ENCODE measurements at places on chromosomes 11 and 22.

GRCh38 chr11:100469835-100470234 lies 217.3 kb upstream of the ARHGAP42 start:
- DNase-seq: no peak

GRCh38 chr22:38868886-38869381 lies 3.1 kb downstream of the CBX6 start:
- DNase-seq: no peak

GRCh38 chr11:97354026-97354425 lies 964.2 kb downstream of the JRKL start:
- no peak for DNase-seq

DNA sequence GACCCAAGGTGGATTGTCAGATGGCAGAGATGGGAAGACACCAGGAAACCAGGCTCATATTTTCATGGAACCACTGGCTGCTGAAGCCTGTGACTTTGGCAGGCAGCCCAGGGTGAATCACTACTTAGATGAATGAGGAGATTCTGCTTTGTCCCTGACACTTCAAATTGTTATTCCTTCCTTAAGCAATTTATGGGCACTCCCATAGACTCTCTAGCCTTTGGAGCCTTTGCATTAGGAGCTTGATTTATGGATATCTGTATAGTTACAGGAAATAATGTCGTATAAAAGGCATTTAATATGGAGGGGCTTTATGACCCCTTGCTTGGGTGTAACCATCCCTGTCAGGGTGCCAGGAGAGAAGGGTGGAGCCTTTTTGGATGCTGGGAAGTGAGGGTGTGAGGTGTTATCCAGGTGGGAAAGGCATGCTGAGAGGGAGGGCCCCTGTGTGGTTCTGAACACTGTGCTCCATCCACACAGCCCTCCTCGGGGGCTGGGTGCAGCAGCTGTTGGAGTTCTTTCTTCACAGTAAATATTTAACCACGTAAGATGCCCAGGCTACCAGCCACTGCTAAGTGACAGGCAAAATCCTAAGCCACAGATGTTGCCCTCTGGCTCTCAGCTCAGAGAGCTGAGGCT lies 35.3 kb downstream of the IL18 start:
- no peak for DNase-seq

- no peak for DNase-seq
Observed at GRCh38 chr11:112227471-112227870, 1.2 kb downstream of the PTS start.

DNA sequence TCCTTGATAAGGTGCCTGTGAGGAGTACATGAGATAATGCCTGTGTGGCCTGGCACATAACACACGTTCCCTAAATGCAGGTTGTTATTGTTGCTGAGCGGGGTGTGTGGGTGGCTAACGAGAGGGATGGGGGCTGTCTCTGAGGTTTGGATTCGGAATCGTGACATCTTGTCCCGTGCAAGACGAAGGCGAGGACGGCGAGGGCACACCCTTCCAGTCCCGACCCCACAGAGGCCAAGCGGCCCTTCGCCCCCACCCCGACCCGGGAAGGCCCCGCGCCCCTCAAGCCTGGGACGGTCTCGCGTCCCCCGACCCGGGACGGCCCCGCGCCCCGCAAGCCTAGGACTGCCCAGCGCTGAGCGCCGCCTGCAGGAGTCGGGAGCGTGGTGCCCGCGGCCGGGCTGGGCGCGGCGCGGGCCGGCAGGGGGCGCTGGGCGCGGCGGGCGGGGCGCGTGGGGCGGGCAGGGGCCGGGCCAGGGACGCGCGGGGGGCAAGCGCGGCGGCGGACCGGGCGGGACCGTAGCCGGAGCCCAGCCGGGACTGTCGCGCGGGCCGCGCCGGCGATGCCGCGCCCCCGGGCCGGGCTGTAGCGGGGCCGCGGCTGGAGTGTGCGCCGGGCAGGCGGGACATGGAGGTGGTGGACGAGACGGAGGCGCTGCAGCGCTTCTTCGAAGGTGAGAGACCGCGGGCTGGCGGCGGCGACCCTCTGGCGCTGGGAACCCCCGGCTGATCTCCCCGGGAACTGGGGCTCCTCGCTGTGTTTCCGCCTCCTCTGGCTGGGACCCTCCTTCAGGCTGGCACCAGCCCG lies at the start of gene MYRF:
Gene MYRF, plus strand, starts transcription at position 520 of the 808 bp plus-strand sequence. Its CDS starts 109 bp downstream, at position 629.
- DNase-seq: no peak

- no peak for DNase-seq
Observed at GRCh38 chr11:129973809-129974208, 28.8 kb downstream of the PRDM10 start.

DNA sequence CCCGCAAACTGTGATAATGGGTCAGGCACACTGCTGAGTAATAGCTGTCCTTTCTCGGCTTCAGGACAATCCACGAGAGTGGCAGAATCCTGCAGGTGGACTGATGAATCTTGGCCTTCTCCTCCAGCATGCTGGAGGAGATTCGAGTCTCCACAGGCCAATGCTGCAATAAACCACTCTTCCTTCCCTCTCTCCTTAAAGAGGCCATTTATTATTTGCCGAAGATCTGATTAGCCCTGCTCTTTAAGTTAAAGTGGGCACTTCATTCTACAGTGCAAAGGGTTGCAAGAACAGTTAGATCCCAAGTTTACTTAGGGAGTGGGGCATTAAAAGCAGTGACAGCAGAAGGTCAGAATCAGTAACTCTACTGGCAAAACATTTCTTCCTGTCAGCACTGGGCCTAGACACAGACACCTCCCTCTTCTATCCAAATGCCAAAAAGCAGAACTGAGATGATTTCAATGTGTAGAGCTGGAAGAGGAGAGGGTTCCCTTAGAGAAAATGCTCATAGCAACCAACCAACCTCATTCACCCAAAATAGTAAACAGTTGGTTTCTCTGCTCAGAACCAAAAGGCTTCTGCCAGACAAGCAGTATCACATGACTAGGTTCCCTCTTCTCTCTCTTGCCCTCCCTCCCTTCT lies 121.7 kb downstream of the SGSM3 start:
- DNase-seq: no peak

DNA sequence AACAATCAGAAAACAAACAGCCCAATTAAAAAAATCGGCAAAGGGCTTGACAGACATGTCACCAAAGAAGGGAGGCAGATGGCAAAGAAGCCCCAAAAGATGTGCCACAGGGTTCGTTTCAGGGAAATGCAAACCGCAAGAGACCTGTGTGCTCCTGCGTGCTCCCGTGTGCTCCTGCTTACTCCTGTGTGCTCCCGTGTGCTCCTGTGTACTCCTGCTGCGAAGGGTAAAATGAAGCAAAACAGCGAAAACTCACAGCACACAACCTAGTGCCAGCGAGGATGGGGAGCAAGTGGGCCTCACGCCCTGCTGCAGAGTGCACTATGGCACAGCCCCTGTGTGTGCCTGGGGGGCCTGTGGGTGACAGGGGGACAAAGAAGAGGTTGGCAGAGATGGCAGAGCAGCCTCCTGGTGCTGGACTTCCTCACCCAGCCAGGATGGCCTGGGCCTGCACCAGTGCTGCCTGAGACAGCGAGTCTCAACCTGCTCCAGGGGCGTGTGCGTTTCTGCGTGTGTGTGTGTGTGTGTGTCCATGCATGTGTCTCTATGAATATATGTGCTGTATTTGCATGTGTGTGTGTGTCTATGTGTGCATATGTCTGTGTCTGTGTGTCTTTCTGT lies 14.0 kb downstream of the ASCL2 start:
- DNase-seq: no peak

DNA sequence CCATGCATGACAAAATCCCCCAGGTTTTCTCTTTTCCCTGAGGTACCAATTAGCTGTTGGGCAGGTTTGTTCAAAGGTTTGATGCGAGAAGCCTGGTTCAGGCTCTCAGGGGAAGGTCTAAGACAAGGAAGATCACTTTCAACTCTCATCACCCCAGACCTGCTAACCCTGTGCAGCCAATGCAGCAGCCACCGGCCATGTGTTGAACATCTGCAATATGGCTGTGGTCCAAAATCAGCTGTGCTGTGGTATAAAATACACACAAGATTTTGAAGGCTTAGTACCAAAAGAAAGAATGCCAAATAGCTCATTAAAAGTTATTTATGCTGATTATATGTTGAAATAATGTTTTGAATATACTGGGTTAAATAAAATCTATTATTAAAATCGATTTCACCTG lies 58.5 kb downstream of the SMCO4 start:
- DNase-seq: no peak

GRCh38 chr22:47779474-47779873 lies 1017.0 kb downstream of the TBC1D22A start:
- DNase-seq: no peak

DNA sequence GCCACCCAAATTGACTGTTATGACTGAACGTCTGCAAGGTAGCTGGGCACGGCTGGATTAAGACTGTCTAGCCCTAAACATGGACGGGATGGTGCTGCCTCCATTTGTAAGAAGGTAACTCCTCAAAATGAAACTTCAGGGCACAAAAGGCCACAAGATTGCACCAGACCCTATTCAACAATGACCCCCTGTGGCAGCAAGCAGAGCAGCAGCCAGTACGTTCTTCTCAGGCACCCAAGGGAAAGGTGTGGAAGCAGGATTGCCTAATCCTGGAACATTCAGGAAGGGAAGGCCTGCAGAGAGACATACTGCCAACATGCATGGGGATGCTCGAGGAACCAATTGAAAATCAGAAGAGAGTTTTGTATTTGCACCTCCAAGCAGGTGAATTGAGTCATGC lies 4.5 kb upstream of the TBX10 start:
- no peak for DNase-seq

GRCh38 chr11:22634897-22635629 lies 9.4 kb upstream of the FANCF start:
- no peak for DNase-seq

GRCh38 chr11:57513452-57513795 lies 2.1 kb downstream of the SLC43A1 start:
- DNase-seq: no peak

- DNase-seq: no peak
Observed at GRCh38 chr22:44585559-44586350, 87.7 kb upstream of the RTL6 start.

GRCh38 chr22:38122616-38123015 lies 12.1 kb upstream of the BAIAP2L2 start:
- DNase-seq: no peak

- no peak for DNase-seq
Observed at GRCh38 chr11:2194877-2195755, 23.5 kb upstream of the TH start.

GRCh38 chr11:67780056-67780455 lies 105.6 kb upstream of the ALDH3B2 start:
- DNase-seq: no peak

- DNase-seq: no peak
Observed at GRCh38 chr11:130031056-130031455, 28.4 kb upstream of the PRDM10 start.

DNA sequence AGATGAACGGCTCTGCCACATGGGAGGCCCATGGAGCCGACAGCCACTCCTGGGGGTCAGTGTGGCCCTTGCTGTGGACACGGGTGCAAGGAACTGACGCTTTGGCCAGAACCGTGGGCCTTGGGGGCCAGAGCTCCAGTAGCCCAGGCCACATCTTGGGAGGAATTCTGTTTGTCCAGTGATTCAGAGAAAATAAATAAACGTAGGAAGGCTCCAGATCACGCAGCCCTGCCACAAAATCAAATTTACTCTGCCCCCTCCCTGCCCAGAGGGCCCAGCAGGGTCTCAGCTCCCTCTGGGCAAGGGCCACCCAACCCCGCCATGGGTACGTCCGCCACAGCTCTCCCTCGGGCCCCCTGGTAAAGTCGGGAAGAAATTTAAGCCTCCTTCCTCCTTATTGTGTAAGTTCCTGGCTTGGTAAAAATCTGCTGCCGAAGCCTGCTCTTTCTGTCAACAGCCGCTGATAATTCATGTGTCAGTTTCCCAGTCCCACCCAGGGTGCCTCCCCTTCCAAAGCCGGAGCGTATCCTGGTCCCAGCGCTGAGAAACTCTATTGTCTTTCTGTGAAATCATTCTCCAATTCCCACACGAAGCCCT lies 6.9 kb upstream of the MUC5AC start:
- no peak for DNase-seq

DNA sequence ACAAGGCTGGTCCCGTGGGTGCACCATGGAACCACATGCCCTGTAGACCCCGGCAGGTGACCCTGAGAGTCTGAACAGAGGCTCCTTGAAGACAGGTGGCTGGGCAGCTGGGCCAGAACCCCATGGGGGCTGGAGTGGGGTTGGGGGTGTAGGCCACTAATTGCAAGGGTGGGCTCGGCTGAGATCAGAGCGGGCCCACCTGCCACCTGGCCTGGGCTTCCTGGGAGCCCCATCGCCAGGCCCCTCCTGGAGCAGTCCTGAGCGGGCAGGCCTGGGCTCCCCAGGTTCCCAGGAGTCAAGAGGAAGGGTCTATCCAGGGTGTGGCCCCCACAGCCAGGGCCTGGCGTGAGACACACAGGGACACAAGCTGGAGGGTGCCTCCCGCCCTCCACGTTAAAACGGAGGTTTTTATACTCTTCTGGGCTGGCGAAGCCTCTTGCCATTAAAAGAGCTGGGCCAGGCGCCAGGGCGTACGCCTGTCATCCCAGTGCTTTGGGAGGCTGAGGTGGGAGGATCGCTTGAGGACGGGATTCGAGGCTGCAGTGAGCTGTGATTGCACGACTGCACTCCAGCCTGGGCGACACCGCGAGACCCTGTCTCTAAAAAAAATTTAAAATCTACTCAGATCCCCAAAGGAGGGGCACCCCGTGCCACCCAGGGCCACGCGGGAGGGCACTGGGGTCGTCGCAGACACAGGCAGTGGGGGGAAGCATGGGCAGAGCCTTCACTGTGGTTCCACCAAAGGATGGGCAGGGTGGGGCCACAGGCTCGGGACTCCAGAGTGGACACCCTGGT lies 4.8 kb upstream of the TRABD start:
- DNase-seq: no peak

DNA sequence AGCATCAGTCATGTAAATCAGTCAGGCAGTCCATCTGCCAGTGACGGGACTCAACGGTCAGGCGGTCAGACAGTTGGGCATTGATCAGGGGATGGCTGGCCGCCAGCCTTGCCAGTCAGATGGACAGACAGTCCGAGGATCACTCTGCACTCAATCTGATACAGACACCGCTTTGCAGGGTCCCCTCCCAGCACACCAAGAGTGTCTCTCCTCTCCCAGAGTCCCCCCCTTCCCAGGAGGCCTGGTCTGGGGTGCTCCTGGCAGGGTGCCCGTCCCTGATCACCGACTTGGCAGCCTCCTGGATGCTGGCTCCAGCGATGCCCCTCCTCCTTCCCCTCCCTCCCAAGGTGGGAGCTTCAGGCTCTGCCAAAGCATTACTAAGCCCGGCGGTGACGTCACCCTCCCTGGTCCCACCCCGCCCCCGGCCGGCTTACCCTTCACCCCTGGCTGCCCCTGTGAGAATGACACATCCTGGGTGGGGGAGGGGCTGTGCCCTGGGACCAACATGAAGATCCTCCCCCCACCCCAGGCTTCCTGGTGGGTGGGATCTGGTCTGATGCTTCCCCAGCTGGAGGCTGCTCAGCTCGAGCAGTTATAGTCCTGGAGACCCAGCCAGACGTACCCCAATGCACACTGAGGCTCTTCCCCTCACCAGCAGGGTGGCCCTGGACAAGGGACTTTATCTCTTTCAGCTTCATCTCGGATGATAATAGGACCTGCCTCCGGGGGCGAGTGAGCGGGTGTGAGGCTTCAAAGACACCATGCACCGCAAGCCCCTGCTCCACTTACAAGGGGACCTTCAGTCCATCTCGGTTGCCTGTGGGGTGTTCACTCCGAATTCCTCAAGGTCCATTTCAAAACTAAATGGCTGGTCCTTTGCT lies 69.2 kb downstream of the CD82 start:
- no peak for DNase-seq

DNA sequence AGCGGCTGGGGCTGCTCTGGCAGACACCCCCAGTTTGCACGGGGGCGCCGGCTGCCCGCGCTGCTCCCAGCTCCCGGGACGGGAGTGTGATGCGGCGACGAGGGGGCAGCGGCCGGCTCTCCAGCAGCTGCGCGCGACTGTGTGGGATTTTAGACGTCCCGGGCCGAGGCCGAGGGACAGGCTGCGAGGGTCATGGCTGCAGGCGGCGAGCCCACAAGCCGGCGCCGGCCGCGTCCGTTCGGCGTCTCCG lies 159 bp downstream of the FZD4 start:
- no peak for DNase-seq

Data from cortex of kidney (tissue), 1 donor.